Uterus (tissue), 4 donors: ENCODE measurements at places on chromosomes 7 and 10.

- DNase-seq: no peak
Observed at GRCh38 chr10:78954689-78955088, 114.1 kb upstream of the ZMIZ1 start.

DNA sequence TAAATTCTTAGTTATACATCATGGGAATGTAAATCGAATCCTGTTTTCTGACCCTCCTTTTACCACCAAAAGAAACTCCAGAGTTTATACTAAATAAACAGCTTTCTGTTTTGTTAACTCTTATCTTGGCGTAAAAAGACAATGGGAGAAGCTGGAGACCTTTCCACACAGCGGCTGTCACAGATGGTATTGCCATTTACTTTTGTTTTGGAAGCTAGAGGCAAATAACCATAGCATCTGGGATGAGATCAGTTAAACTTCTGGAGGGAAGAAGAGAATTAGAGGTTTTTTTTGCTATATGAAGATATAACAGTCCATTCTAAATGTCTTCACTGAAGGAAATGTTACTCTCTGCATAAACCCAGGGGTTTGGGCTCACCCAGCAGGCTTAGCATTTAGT is 258.9 kb downstream of the REEP3 start:
- DNase-seq: no peak

DNA sequence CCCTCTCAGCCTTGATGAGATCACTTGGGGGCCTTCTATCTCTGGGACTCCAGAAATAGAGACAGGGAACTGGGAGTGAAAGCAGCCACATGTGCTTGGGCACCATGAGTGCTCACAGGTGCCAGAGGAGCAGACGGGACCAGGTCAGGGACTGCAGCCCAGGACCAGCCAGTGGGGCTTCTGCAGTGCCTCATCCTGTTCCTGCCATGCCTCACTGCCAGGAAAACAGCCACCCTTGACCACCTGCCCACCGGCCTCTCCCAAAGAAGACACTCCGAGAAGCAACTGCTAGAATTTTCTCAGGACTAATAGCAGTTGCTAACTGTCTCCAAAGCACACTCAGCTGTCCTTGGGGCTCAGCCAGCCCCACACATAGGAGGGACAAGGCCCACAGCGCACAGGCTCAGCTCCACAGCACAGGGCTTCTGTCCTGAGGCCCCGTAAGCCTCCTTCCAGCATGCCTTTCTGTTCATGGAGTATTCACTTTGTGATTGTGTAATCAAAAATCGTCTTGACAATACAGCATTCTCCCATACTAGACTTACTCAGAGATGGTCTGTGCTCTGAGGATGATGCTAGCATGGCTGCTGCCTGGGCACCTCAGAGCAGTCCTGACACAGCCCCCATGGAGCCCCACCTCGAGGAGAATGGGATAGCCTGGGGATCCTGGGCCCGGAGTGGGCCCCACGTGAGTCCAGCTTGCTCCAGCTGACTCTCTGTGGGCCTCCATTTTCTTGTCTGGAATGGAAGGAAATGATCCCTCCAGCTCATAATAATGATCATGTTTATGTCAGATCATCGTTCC is 115.7 kb upstream of the RET start:
- DNase-seq: no peak

- no peak for DNase-seq
Observed at GRCh38 chr7:84042110-84042539, 152.5 kb downstream of the SEMA3A start.

DNA sequence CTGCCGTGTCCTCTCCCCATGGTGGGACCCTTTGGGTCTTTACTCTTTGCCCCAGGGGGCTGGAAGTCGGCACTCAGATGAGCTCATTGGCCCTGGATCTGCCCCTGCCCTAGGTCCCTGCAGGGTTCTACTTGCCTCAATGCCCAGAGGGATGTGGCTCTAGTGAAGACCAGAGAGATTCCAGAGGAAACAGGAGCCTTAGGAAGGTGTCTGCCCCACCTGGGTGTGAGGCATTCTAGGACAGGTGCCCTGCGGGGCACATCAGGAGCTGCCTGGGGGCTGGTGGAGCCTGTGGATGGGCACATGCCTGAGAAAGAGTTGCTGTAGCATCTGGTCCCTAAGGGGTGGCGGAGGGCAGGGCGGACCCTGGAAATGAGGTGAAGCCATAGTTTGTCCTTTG is 128.6 kb downstream of the ADCY1 start:
- no peak for DNase-seq

DNA sequence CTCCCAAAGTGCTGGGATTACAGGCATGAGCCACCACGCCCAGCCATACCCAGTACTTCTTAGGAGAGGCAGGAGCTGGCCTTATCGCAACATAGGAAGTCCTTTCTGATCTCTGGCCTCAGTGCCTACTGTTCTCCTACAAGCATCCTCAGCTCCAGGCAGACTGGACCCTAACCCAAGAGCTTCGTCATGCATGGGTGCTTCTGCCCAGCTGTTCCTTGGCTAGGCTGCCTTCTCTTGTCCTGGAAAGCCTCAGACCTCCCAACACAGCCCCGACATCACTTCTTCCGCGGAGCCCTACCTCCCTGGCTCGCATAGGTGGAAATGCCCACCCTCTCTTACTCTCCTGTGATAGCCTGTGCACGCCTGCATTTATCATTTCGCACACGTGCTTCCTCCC is 15.8 kb downstream of the BCL7B start:
- DNase-seq: no peak

- DNase-seq: no peak
Observed at GRCh38 chr10:127978481-127978880, 71.6 kb downstream of the PTPRE start.
